ENCODE measurements at places on chromosomes 12 and 14. TPM values are rescaled to one million over a fixed set of nuclear protein-coding genes. Genes with fewer than 3 reads are reported as not detected.

DNA sequence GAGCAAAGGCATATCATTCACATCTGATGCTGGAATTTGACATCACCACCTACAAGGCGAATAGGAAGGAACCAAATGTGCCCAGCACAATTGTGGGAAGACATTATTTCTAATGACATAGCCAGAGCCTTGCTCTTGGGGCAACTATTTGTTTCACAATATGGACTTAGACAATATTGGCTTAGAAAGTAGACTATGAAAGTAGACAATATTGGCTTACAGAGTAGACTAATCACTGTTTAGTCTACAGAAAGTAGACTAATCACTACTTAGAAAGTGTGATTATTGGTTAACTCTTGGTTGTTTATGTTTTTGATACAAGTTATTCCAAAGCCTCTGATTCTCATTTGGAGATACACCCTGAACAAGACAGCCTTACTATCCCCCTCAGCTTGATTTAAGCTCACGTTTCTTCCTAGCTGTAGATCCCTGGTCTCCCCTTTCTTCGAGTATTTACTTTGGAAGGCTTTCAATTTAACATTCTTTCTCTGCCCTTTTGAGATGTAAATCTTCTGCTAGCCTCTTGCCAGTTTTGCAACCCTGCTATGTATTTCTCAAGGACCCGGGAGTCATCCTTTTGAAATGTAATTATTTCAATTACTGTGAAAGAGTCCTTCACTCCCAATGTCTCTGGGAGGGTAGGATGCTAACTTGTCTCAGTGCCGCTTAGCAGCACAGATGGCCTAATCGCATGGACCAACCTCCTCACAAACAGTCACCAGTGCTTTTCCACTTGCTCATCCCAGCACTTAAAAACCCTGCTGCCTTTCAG, 843.2 kb downstream of the GALC start:
- no peak overlapping the region for H3K4me3 ChIP-seq
- H3K4me1 ChIP-seq, result peaks cover 17% of the 10 kb centered on the region
- no peak overlapping the region for H3K27ac ChIP-seq
- DNase-seq, result no peak
- H3K36me3 ChIP-seq, result no peaks in the 10 kb centered on the region

GRCh38 chr12:45464699-45465098, 248.8 kb downstream of the ANO6 start:
- no peak overlapping the region for H3K27ac ChIP-seq
- H3K4me1 ChIP-seq, result no peaks in the 10 kb centered on the region
- no peaks in the 10 kb centered on the region for H3K36me3 ChIP-seq
- DNase-seq, result no peak
- H3K27me3 ChIP-seq, result no peaks in the 10 kb centered on the region
- H3K4me3 ChIP-seq, result no peak overlapping the region

GRCh38 chr14:72541546-72541945, 352.4 kb downstream of the DPF3 start:
- no peaks in the 10 kb centered on the region for H3K27me3 ChIP-seq
- no peaks in the 10 kb centered on the region for H3K36me3 ChIP-seq
- no peak overlapping the region for H3K4me3 ChIP-seq
- H3K4me1 ChIP-seq, result no peaks in the 10 kb centered on the region
- DNase-seq, result no peak
- no peak overlapping the region for H3K27ac ChIP-seq

The SMIM41 gene
- total RNA-seq, result 1.2 TPM

The CFAP54 gene
- total RNA-seq, result 1.1 TPM
